ENCODE measurements at places on chromosomes 7 and 10. TPM values are rescaled to one million over a fixed set of nuclear protein-coding genes. Genes with fewer than 3 reads are reported as not detected.

GRCh38 chr10:125783957-125784356, 8.3 kb upstream of the MMP21 start:
- DNase-seq: no peak

DNA sequence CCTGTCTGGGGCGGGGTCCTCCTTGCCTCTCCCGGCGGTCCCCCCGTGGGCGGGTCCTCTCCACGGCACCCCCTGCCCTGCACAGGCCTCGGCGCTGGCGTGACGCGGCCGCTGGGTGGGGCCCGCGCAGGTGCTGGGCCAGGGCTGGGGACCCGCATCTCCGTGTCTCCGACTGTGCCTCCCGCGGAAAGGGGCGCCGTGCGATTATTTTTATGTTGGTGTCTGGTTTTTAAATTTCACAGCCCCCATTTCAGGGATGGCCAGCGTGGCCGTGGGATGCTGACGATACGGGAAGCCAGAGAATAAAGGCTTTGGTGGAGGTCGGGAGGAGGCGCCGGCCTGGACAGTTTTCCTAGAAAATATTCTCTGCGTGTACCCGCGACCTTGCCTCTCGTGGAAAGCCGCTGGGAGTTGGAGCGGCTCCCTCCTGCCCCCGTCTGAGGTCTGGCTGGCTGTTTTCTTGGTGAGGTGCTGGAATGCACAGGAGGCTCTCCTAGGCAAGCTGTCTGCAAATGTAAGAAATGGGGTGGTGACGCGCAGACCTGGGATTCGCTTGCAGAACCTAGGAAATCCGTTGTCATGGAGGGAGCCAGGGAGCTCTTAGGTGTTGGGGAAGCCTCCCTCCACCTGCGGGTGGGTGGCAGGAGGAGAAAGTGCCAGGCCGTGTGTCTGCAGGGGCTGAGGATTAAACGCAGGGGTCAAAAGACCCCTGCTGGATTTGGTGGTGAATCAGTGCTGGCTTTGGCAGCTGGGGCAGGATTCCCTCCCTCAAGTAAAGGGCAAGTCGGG, 28.7 kb upstream of the JAKMIP3 start:
- no peak for DNase-seq

ORC5 gene
- 19.6 TPM for total RNA-seq

EN2 gene
- not detected for total RNA-seq

DNA sequence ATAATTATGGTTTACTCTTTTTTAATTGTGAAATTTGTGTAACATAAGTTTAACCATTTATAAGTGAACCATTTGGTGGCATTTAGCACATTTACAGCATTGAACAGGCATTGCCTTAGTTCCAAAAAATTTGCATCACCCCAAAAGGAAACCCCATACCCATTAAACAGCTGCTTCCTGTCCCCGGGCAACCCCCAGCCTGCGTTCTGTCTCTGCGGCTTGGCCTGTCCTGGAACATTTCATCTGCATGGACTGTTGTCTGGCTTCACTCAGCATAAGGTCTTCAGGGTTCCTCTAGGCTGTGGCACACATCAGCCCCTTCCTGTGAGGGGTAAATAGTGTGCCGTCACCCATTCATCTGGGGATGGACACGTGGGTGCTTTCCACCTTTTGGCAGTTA, 6.9 kb downstream of the RET start:
- DNase-seq: no peak

- no peak for DNase-seq
Observed at GRCh38 chr10:31700181-31700611, 228.4 kb downstream of the ARHGAP12 start.

DNA sequence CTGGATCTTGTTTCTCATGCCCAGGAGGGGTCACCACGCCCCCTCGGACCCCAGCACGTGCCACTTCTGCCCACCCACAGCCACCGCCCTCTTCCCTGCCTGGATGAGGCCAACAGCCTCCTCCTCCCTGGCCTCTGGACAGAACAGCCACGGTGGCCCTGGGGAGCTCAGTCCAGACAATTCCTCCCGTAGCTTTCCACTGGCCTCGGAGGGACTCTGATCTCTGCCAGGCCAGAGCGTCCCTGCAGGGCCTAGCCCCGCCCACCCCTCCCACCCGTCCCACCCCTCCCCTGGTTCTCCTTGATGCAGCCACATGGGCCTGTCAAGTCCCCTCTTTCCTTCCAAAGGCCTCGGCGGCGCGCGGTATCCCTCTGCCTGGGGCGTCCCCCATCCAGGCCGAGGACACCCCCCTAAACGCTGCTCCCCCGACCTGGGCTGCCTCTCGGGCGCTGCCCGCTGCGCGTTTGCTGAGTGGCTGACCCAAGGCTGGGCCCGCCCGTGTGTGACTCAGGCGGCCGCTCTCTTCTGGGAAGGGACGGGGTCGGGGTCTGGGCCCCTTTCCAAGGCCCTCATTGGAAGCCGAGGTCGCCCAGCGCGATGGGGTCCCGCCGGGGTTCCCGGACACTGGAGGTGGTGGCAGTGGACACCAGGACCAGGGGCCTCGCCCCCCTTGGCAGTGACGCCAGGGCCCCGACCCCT, 557 bp downstream of the TMEM120A start:
- no peak for DNase-seq

- no peak for DNase-seq
Observed at GRCh38 chr7:149599636-149600206, 102.1 kb upstream of the ZNF746 start.

PSMC2 gene
- 138 TPM for total RNA-seq

- DNase-seq: no peak
Observed at GRCh38 chr7:34107276-34107675, 201.9 kb downstream of the BMPER start.

DNA sequence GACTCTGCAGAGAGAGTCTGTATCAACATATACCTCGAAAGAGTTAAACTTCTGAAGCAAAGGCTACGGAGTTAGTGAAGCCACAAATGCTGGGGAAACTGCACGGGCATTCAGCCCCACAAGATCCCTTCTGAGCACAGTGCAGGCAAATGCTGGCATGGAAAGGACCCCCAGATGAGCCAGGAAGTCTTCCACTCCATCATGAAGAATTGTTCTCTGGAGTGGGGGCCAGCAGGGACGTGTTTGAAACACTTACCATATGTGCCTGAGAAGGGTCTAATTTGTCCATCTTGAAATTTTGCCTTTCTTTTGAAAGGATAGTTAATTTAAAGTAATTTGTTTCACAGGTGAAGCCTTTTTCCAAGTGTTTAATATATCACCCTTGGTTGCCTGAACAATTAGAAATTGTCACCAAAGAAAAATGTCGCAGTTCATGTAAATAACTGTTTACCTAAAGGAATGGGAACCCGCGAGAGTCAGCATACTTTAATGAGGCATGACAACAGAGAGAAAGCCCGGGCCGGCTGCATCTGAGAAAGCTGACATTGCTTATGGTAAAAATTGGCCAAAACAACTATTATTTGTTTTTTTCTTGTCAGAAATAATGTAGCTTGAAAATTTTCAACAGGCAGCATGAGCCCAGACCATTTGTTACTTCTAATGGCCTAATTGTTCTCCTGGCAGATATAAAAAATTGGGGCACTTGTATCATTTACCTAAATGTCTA, 287.6 kb upstream of the MGMT start:
- DNase-seq: no peak

ASIC3 gene
- total RNA-seq: 19.7 TPM

DNA sequence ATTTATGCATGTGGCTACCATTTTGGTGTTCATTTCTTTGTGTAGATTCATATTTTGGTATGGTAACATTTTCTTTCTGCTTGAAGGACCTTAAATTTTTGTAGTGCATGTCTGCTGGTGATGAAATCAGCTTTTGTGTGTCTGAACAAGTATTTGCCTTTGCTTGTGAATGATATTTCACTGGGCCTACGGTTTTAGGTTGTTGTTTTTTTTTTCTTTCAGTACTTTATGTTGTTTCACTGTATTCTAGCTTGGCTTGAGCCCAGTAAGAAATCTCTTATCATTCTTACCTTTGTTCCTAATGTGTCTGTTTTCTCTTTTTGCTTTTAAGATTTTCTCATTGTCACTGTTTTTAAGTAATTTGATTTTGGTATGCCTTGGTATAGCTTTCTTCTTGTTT, 31.9 kb downstream of the SAMD8 start:
- DNase-seq: no peak

CXCL12 gene
- not detected for total RNA-seq

CNTNAP2 gene
- total RNA-seq: not detected

GRCh38 chr7:50962962-50963374, 180.3 kb upstream of the GRB10 start:
- no peak for DNase-seq

GRCh38 chr7:26480156-26480555, 188.5 kb downstream of the SNX10 start:
- no peak for DNase-seq

GRCh38 chr7:133822001-133822641, 305.0 kb upstream of the LRGUK start:
- no peak for DNase-seq

- no peak for DNase-seq
Observed at GRCh38 chr7:36306722-36307121, 82.9 kb upstream of the ANLN start.

DNA sequence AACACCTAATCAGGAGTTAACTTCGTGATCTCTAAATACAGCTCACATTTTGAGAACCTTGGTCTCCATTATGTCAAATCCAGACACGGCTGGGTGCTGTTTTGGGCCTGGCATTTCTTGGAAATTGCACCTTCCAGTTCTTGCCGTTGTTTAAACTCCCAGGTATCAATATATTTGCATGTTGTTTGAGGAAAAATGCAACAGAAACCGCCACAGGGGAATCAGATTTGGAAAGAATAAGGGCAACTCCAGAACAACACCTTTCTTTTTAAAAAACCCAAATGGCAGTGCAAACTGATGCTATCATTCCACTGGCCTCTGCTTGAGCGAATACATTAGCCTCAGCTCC, 162.0 kb downstream of the FGFR2 start:
- no peak for DNase-seq

All from activated naive CD4-positive, alpha-beta T cell treated with anti-CD3 and anti-CD28 coated beads, Interleukin-2, amount 50 U/mL, for 72 hours (primary cell).